Naive thymus-derived CD8-positive, alpha-beta T cell (primary cell): ENCODE measurements at places on chromosomes 7 and 10.

- no peak for DNase-seq
Observed at GRCh38 chr7:84546403-84546802, 351.8 kb upstream of the SEMA3A start.

- DNase-seq, result no peak
Observed at GRCh38 chr10:124308811-124309210, 109.9 kb downstream of the OAT start.

DNA sequence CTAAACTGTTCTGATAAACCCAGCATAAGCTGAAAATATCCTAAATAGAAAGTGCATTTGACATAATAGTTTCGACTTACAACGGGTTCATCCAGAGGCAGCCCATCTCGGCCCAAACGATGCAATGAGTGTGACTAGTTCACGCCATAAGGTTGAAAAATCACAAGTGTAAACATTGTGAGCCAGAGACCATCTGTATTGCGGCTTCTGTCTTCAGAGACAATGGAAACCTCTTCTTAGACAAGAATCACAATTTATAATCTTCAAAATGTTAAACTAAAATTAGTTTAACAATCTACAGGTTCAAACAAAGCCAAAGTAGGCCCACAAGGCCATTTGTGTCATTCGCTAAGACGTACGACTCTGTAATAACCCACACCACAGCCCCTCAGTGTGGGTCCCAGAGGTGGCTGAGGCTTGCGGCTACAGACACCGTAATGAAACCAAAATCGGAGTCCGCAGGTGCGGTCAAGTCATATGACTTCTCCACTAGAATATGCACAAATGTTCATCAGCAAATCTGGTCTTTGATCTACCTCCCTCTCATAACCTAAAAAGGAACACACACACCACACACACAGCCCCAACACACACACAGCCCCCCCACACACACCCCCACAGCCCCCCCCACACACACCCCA lies 81.8 kb downstream of the DIP2C start:
- DNase-seq, result no peak

- peak; percentile 91 for DNase-seq
Observed at GRCh38 chr10:32378363-32379317, 31.7 kb upstream of the EPC1 start.

GRCh38 chr7:27364344-27364758 lies 121.7 kb downstream of the EVX1 start:
- DNase-seq, result no peak

DNA sequence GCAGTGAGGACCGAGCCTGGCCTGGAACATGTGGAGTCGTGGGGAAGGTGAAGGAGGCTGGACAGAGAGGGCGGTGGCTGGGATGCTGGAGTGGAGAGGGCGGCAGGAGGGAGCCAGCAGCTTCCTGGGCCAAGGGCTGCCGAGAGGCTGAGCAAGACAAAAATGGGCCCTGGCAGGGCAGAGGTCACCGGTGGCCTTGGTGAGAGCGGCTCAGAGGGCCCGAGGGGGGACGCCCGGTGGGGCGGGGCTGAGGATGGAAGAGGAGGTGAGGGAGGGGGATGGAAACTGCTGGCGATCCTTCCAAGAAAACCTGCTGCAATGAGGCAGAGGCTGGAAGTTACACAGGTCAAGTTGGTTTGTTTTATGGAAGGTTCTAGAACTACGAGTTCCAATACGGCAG lies 69.5 kb downstream of the ELFN1 start:
- DNase-seq, result no peak

DNA sequence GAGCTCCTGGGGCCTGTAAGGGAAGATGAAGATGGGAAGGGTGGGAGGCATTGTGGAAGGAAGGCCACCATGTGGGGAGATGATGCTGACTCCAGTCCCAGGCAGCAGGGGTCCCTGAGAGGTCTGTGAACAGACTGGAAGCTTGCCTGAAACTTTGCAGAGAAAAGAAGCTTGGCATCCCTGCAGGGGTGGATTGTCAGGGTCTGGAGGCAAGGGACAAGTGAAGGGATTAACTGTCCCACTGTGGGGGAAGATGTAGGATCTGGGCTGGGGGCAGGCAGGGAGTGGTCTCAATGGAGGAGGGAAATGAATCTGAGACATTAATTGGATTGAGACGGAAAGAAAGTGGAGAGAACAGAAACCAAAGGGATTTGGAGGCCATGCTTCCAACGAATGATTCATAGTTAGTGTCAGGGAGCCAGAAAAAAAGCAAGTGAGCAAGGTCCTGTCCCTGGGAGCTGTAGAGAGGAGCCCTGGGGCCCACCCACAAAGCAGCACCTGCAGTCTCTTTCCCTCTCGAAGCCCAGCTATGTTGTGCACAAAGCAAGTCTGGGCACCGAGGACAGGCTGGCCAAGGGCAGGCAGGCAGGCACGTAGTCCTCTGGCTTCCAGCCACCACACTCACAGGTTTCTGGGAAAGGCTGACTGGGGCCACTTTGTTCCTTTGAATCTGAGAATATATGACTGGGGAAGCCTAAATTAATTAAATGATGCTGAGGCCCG lies 4.7 kb upstream of the SLC18A3 start:
- no peak for DNase-seq

DNA sequence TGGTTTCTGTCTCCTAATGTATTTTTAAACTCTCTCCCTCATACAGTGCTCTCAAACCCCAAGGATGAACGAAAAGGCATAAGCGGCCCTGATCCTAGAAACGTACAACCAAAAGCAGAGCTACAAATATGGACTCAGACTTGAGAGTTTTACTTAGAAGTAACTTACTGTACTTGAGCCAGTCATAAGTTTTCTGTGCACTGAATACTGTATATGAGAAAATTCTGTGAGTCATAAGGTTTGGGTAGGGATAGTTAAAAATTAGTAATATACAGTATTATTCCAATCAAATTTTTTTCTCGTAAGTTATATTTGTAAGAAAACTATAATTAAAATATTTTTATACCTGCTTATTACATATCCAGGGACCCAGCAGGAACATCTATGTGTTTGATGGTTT lies 5.9 kb upstream of the ASL start:
- DNase-seq, result no peak

DNA sequence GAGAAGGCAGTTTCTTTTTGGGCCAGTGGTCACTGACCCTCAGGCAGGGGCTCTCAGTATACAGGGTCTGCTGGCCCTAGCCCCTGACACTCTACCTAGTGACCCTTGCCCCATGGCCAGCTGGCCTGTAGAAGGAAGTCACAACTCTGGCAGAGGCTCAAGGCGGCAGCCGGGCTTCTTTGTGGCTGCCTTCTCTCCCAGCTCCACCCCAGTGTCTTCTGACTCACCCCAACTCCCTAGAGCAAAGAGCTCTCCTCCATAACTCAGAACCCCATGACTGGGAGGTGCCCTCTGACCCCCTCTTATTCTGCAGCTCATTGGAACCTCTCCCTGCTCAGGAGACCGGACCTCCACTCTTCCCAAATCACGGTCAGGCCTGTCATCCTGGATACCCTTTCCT lies 358.2 kb downstream of the FGFR2 start:
- DNase-seq, result no peak

DNA sequence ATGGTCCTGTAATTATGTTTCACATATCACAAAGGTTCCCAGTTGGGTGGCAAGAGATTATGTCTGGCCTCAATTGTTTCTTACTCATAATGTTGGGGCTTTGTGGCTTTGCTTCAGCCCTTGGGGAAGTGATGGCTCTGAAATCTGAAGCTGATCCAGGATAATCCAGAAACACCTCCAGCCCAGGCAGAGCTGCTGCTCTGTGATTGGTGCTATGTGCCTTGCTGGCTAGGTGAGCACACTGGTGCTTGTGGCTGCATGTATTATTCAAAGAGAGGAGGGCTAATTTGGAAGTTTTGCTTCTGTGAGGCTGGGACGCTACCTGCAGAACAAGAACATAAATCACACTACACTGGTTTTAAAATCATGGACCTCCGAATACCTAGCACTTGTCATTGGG lies 346.6 kb upstream of the MGMT start:
- DNase-seq, result no peak

- no peak for DNase-seq
Observed at GRCh38 chr7:139490130-139490529, 6.7 kb upstream of the KLRG2 start.

- no peak for DNase-seq
Observed at GRCh38 chr10:101724446-101724845, 29.5 kb upstream of the FBXW4 start.

- DNase-seq, result no peak
Observed at GRCh38 chr10:33242931-33243330, 91.5 kb downstream of the NRP1 start.

GRCh38 chr7:44379366-44380188 lies 54.2 kb upstream of the CAMK2B start:
- DNase-seq, result no peak

DNA sequence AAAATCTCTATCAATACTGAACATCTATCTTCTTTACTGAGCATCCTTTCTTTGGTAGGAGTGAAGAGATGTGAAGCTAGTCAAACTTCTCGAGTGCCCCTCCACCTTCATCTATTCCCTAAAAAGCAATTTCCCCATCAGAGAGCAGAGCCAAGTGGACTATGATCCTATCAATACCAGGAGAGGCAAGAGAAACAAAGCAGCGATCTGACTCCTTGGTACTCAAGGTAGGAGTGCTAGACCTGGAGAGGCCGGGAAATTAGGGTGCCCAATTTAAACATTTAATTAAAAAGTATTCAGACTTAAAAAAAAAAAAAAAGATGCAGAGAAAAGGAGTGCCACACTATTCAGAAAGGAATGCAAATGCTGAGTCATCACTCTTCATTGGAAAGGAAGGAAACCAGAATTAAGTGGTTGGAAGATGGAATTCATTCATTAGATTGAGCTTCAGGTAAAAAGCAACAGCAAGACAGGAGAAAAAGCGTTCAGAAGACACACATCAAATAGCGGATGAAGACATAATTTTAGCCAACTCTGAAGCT lies 1.6 kb downstream of the TIAL1 start:
- no peak for DNase-seq

- no peak for DNase-seq
Observed at GRCh38 chr7:151832656-151833055, 44.3 kb downstream of the PRKAG2 start.

DNA sequence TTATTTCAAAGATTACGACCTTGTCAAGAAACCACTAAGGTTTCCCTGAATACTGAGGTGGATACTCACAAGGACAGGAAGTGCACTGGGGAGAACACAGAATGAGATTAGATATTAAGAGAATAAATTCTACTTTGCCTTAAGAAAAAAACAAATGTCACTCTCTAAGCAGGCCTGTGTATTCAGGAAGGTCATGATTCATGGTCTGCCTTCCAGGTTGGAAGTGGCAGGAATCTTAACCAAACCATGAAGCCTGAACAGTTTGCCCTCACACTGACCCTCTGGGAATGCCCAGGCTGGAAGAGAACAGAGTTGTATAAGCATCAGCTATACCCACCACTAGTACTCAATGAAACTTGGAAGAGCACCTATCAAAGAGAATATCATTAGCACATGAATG lies 227.6 kb downstream of the DGKI start:
- no peak for DNase-seq

DNA sequence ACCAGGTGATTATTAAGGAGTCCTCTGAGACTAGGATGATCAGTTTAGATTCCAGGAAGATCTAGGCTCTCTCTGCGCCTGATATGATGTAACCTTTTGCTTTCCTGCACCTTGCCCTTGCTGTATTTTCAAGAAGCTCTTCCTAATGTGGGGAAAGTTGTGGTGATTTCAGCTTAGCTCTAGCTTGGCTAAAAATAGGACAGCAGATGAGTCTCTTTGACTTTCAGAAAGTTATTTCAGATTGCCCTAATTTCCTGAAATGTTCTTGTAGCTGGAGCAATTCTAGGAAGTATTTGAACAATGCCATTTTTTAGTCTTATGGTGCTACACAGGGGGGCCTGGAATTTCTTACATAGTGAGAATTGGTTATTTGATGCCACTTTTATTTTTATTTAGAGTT lies 3.8 kb downstream of the LCOR start:
- DNase-seq, result no peak

GRCh38 chr10:35453855-35454532 lies 117.7 kb downstream of the CCNY start:
- DNase-seq, result no peak

DNA sequence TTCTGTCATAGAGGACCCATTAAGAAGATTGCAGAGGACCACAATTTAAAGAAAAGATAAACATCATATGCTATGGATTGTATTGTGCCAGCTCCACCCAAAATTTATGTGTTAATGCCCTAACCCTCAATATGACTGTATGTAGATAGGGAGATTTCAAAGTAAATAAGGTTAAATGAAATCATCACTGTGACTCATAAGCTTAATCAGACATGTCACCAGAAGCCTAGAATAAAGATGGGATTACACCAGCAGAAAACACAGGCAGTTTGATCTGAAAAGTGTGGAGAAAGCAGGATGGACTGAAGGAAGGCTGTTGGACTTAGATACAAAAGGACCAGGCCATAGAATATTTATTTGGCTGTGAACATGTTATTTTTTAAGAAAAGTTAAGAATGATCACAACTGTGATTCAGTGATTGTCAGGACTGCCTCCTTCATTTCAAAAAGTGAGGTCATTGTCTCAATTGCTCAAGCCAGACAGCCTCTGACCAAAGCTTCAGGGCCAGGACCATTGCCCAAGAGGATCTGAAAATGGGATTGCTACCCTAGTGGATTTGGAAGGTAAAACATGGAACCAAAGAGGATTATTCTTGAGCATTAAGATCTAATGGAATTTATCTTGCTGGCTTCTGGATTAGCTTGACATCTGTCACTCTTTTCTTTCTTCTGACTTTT lies 270.8 kb upstream of the POM121L12 start:
- DNase-seq, result no peak

DNA sequence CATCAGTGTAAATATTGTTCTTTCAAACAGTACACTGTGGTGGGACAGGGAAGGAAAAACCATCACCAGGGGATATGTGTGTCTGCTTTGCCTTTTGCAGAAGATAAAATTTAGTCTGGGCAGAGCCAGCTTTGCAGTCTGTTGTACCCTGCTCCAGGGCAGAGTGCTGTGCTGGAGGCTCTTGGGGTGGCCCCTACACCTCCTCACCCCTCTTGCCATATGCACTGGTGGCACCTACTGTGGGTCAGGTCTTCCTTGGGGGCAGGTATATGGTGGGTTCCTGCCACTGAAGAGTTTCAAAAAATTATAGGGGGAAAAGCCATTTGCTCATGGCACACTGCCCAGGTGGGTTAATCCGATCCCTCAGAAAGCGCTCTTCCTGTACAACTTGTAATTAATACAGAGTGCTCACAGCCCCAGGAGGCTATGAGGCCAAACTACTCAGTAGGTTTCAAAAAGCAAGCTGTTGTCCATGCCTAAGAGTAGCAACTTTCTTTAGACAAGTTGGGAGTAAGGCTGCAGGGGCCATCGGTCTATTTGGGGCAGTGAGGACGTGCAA lies 112.7 kb upstream of the BMPER start:
- no peak for DNase-seq
